ENCODE measurements at places on chromosomes 6 and 20.
A peak's percentile ranks its signal among the peaks of the same experiment; 100 is the strongest.

DNA sequence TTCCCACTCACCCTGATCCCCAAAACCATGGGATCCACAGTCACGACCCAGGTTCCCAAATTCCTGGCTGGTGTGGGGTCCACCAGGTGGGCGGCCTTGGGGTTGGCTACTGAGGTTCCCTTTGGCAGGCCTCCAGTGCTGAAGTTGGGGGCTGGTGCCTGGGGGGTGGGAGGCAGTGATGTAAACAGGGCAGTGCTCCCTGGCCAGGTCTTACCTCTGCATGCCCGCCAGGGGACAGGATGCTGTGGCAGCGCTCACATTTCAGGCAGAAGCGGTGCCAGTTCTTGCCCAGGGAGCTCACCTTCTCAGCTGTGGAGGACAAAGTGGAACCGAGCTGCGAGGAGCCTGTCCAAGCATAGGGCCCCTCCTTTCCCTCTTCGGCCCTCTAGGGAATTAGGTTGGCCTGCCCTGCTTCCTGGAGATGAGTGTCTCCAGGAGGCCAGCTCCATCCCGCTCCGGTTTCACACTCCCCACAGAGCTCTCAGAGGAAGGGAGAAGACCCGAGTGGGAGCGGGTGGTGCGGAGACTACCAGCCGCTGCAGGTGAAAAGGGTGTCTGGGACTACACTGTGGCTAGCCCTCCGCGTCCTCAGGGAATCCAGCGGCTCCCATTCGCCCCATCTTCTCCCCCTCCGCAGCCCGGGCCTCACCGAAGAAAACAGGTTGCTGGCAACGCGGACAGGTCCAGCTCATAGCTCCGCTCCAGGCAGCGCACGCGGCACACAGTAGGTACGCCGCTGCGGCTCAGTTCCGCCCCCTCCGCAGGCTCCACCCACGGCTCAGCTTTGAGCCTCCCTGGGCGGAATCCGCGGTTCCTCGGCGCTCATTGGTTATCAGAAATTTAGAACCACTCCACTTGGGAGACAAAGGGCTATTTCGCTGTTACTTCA is at the start of gene CRIP3:
Gene CRIP3 (minus strand): TSS at position 726 of the 889 bp plus-strand sequence. CDS start 34 bp downstream, at position 692.
- DNase-seq: peak; percentile 27

DNA sequence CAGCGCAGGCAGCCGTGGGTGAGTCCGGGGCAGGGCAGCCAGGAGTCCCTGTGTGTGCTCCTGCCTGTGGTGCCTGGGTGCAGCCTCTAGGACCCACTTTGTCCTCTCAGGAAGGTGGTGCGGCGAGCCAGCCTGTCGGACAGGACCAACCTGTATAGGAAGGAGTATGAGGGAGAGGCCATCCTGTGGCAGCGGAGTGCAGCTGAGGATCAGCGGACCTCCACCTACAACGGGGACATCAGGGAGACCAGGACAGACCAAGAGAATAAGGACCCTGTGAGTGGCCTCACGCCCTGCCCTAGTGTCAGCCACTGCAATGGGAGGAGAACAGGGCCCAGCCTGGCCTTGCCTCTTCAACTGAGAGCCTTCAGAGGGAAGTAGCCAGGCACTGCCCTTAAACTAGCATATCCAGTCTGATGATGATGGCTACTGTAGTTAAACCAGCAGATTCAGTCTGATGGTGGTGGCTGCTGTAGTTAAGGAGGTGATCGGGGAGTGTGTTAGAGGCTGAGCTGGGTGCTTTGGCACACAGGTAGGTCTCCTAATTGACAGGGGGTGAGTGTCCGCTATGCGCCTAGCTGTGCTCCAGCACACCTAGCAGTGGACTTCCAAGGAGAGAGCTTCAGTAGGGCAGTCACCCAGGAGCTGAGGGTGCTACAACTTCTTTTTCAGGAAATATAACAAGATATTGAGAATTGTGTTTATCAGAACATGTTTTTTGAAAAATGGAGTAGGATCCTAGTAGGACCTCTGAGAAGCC is 18.1 kb upstream of the FAM83D start:
- no peak for DNase-seq

GRCh38 chr6:16770701-16771569 is 9.7 kb upstream of the ATXN1 start:
- peak; percentile 73 for DNase-seq

GRCh38 chr20:3603108-3603507 is 60.1 kb downstream of the GFRA4 start:
- DNase-seq: no peak

DNA sequence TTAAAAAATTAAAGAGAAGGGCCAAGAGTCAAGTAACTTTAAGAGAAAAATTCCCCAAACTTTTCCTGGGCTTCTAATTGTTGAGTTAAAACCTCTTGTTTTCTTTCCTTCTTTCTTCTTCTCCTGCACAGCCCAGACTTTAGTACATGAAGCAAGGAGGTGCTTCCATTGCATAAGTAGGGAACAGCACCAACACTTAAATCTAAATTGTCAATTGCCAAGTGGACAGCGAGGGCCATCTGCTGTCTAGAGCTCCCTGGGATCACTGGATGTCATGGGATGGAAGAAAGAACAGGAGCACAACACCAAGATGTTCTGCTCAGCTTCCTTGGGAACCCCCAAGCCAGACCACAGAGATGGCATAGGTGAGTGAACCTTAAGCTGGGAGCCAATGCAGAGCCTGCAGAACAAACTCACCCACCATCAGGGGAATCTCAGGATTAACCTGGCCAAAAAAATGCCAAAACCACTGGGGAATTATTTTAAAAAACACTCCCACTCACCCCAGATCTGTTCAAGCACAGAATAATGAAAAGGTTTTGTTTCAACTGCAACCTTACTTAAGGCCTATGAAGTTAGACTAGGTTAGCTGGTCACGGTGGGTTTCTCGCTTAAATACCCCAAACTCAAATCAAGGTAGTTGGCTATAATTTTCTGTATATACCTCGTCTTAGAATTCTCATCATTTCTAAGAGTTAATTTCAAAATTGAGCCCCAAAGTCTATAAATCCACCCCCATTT is 67.8 kb downstream of the TNFRSF21 start:
- no peak for DNase-seq

GRCh38 chr6:36739947-36740817 is 42.6 kb downstream of the RAB44 start:
- DNase-seq: no peak

DNA sequence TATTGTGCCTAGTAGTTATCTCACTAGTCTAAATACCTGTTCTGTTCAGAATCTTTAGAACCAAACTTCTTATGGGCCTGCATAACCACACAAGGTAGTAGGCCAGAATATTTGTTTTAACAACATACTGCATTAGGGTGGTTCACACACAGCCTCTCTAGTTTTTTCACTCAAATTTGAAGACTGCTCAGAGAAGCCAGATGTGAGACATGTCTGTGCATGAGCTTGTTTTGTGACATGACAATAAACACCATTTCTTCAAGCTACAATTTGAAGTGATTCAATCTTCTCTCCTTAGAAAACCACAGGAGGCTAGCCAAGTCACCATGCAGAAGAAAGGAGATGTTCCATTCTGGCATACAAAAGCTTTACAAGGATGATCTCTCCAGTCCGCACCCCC is 135.6 kb downstream of the MMS22L start:
- no peak for DNase-seq

DNA sequence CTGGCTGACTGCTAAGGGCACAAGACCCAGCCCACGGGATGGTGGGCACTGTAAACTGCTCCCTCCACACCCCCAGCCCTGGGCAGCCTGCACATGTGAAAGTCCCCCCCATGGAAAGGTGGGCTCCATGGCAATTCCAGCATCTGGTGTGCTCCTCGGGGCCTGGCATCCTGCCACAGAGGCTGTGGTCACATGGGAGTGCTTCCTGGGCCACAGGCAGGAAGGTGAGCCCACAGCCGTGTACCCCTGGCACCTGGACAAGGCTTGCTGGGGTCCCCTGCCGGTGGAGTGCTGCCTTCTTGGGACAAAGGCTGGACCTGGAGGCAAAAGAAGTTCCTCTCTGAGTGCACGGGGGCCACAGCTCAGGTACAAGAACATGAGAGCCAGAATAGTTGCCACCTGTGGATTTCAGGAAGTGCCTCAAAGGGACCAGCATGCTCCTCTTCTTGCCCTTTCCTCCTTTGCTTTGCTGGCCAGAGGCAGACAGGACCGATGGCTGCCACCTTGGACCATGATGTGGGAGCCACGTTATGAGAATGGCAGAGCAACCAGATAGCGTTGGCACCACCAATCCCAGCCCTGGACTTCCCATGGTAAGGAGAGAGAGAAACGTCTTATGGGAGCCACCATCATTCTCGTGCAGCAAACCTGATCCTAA is 120.2 kb upstream of the MLN start:
- DNase-seq: no peak

DNA sequence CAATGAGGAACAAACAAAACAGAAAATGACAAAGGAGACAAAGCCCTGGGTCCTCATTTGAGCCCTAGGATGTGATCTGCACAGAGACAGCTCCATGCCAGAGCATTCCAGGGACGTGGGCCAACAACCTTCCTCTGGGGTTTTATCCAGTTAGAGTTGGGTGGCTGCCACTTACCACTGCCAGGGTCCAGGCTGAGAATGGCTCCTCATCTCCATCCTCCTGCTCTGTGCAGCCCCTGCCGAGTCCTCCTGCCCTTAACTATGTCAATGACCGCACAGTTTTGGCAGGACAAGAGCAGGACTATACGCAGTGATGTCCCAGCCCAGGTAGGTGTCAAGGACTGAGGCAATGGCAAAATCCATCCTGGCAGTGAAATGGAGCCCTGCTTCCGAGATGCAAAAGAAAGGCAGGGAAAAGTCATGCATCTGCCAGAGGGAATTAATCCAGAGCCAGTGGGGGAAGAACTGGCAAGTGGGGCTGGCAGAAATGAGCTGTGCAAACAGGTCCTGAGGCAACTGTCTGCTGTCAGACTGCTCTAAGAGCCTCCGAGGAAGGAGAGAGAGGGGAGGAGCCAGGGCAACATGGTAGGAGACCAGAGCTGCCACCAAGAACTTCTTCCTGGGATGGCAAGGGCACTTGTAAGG is 449.4 kb downstream of the PTPRT start:
- no peak for DNase-seq

GRCh38 chr6:105806486-105806920 is 279.6 kb upstream of the PRDM1 start:
- no peak for DNase-seq

- DNase-seq: no peak
Observed at GRCh38 chr6:4759997-4760396, 16.2 kb upstream of the CDYL start.

GRCh38 chr6:31547727-31548543 is 527 bp downstream of the NFKBIL1 start:
- DNase-seq: no peak

GRCh38 chr6:35856250-35856649 is 51.1 kb downstream of the LHFPL5 start:
- no peak for DNase-seq

DNA sequence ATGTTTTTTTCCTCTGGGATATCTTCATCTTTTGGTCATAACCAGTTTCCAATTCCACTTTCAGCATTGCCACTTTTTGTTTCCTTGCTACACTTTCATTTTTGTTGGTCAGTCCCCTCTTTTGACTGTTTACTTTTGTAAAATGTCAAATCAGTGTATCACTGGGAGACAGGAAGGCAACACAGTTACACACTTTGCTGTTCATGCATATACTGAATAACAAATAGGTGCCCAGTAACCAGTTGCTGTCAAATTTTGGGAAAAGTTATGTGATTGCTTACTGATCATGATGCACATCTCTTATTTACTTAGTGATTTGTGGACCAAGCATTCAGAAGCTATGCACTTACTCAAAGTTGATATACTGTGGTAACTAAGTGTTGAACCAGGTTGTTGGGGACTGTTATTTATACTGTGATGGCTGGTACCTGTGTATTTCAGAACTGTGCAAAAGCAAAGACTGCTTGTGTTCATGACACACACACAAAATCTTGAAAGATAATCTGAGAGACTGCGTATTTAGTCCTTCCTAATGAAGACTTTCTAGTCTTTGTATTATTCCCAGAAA is 41.0 kb downstream of the ZNF292 start:
- no peak for DNase-seq

DNA sequence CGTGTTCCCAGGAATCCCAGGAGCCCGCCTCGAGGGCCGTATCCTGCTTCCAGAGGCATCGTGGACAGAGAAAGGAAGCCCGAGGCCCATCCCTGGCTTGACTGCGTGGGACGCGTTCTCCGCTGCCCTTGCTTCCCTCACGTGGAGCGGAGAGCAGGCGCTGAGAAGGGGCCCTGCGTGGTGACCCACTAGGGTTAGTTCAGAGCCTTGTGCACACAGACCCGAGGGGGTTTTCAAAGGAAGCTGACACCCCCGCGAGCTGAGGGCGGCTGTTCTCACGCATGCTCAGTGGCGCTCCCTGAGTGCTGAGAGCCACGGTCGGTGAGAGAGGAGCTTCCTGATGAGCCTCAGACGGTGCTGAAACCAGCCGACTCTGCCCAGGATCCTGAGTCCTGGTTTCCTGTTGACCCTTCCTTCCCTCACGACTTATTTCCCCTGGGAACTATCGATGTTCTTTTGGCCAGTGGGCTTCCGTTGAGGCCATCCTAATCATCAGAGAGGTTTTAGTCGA is 28.9 kb upstream of the CCR6 start:
- DNase-seq: peak; percentile 72

DNA sequence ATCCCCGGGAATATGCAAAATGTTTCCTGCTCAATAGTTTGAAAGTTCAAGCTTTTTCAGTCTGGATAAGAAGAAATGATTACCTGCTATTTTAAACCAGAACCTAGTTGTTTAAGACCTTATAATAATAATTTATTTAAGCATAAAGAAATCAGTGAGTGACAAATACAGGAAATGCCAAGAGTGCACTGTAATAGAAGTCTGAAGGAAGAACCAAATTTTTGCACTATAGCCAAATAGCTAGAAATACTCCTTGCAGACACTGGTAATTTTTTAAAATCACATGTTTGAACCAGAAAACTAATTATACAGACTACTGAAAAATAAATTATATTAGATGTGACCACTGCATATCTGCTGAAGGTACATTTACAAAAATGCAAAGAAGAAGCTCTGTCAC is 93.2 kb downstream of the MMS22L start:
- no peak for DNase-seq

DNA sequence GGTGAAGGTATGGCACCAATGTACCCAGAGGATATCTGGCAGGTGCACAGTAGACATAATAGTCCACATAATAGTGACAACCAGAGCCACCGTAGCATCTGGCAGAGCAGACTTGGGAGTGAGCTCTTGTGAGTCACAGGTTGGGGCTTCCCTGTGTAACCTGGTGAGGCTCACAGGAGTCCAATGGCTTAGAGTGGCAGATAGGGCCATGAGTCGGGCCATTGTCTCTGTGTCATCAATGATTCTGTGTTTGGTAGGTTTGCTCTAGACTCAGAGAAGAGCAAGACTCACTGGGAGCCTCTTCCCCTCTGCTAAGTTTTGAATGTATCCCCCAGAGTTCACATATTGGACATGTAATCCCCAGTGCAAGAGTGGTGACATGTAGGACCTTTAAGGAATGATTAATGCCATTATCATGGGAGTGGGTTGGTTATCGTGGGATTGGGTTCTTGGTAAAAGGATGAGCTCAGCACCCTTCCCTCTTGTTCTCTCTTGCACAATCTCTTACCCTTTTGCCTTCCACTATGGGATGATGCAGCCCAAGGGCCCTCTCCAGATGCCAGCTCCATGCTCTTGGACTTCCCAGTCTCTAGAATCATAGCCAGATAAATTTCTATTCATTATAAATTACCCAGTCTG is 22.6 kb upstream of the SIRPA start:
- no peak for DNase-seq

Measured in T-helper 17 cell (primary cell).